ENCODE measurements at places on chromosomes 7 and 10.

DNA sequence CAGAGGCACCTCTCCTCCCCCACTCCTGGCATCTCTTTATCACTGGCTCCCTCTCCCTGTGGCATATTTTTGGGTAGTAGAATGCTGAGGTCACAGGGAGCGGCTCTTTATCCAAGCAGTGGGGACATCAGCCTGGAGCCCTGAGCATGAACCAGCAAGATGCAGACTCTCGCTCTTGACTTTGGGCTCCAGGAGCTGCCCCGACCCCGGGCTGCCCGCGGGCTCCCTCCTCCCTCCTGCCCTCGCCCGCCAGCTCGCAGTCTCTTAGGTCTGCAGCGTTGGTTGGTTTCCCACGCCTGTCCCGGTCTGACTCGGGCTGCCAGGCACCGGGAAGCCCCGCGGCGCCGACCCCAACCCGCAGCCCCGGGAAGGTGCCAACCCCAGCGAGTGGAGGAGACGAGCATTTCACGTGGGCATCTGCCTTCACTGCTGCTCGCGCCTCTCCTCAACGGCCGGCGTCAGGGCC lies 1.3 kb downstream of the INSYN2A start:
- DNase-seq = no peak

DNA sequence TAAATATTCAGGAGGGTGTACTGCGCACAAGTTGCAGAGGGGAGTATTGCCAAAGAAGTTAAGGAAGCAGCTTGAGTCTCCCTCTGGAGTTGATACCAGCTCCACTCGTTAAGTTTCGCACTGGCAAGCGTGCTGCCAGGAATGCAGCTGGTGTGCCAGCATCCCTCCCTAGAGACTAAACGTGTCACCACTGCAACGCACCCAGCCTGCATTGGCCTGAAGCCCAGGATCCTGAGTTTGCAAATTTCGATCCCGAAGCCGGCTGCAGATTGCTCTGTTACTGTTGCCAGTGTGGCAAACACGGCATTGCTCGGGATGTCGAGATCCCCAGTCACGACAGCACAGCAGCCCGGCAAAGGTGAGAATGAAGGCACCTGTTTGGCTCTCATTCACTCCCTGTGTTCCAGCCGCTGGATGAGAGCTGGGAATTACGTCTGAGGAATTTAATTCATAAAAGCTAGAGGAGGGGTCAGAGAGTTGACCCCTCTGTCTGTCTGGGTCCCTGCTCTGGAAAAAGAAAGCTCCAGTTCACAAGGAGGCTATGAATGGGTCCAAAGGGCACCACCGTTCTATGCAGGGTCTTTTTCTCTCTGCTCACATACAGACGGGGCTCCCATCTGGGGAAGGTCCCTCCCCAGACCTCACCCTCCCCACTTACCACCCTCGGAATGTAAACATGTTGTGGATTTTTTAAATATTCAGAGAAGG lies 61.0 kb downstream of the NRP1 start:
- no peak for DNase-seq

DNA sequence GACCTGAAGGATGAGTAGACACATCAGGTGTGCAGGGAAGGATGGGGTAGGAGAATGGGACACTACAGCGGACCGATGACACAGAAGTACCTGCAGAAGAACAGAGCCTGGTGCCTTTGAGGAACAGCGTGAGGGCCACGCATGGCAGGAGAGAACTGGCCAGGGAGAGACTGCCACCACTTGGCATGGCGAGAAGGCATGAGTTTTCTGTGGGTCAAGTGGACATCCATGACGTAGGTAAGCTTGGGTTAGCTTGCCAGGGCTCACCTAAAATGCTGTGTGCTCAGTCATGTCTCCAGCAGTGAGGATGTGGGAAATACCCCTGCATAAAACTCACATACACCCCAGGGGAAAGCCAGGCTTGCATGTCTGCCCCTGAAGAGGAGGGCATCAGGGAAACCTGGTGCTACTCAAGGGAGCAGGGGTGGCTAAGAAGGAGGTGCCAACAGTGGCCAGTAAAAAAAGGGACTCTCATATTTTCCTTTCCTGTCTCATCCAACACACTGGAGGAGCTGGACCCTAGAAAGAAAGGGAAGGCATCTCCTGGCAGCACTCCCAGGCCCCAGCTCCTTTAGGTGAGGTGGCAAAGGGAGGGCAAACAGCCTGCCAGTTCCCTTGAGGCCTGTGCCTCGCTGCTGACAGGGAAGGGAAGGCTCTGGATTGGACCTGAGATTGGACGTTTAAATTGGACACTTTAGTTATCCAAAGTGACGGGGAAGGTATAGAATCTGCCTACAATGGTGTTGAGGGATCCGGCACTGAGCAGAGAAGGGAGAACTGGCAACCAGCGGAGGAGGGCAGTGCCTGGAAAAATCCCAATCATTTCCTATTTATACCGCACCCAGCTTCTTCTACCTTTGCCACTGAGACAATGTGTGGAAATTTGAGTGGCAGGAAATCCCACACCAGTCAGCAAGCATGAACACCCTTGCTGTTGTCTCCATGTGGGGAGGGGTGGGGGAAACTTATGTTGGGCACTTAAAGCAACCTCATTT lies 255.7 kb downstream of the GLI3 start:
- DNase-seq = no peak

GRCh38 chr7:147586526-147586925 lies 1004.0 kb upstream of the C7orf33 start:
- DNase-seq = no peak

DNA sequence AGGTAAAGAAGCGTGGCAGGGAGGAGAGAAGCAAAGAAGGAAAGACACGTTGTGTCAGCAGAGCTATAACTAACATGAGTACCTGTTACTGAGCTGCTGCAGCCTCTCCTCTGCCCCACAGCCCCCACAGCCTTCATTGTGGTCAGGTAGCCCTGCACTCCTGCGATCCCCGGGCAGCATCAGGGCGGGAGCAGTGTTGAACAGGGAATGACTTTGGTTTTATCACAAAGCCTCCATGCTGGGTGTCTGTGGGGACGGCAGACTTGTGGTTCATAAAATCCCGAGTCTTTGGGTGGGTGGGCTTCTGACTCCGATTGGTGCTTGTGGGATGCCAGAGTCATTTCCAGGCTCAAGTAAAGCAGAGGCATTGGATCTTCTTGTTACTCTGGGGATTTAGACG lies 14.8 kb upstream of the PRKAG2 start:
- no peak for DNase-seq

GRCh38 chr7:31074120-31074383 lies 21.9 kb downstream of the ADCYAP1R1 start:
- no peak for DNase-seq

DNA sequence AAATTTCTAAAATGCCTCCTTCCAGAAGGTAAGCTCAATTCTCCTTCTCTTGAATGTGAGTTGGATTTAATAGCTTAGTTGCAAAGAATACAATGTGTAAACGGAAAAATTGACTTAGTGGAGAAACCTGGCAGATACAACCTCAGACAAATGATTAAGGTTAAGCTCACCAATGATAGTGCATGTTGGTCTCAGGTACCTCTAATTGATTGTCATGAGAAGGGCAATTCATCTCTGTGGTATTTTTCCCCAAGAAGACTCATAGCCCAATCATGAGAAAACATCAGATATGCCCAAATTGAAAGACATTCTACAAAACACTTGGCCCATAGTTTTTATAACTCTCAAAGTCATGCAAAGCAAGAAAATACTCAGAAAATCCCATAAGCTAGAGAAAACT lies 36.2 kb upstream of the TMEM106B start:
- DNase-seq = no peak

DNA sequence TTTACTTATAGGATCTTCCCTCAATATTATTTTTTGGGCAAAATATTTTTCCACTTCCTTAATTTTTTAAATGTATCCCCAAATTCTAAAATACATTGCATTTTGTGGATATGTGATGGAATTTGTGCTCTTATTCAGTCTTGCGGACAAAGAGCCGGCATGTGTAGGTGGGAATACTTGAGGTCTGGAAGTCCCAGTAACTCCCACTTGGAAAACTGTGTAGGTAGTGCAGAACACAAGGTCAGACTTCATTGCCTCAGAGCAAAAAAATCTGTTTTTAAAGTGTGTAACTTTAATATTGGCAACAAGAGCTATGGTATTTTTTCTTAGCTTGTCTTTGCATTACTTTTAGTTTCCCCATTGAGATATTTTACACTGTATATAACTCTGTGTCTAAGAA lies 68.5 kb upstream of the SEMA3A start:
- no peak for DNase-seq

DNA sequence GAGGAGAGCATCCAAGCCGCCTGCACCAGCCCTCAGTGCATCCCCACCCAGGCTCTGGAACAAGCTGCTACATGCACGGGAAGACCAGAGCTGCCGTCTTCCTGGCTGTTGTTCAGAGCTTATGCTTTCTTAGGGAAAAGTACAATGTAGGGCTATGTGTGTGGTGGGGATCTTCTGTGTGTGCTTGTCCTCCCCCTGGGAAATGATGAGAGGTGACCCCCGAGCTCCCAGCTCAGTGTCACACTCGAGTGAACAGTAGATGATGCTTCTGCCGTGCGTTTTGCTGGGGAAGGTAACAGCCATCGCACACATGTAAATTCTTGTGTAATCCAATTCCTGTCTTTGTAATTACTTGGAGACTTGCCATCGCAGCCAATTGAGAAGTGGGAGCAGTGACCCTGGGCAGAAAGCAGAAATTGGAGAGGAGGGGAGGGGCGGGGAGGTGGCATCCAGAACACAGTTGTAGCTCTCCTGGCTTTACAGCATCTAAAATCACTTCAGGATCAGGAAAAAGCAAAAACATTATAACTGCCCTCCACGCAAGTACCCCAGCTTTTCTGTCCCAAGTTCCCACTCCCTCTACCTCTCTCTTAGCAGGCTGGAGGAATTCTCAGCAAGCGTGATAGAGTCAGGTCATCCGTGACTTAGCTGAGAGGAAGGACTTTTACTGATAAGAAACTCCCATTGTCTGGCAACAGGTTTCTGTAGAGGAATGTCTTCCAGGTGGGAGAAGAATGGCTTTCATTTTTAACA lies 149.6 kb downstream of the TCF7L2 start:
- DNase-seq = no peak

GRCh38 chr10:60170250-60170649 lies 219.4 kb downstream of the ANK3 start:
- no peak for DNase-seq

- DNase-seq = no peak
Observed at GRCh38 chr10:133528845-133529575, 1.8 kb downstream of the CYP2E1 start.

DNA sequence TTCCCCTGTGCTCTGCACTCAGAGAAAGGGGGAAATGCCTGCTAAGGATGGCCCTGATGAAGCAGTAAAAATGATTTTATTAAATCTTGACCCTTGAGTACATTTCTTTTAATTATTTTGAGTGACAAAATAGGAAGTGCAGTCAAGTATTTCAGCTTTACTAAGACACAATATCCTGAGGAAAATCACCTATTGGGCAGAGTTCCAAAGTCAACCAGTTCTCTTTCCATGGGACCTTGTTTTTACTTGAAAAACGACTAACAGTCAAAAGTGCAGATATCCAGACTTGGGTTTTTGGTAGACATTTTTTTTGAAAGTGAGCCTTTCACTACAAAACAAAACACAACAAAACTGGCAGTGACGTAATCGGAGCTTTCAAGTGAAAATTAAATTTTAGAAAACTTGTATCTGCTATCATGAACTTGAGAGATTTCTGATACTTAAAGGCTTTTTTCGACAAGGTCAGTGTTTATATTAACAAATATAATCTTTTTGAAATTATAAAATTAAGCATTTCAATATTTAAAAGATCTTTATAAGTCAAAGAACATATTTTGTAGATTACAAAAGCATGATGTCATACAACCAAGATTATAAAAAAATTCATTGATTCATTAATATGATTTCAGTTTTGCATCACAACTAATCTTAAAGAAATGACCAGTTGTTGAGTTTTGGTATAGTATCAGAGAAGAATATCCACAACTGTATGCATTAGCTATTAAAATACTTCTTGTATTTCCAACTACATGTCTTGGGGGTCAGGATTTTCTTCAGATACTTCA lies 513.8 kb upstream of the AKR1E2 start:
- DNase-seq = no peak

GRCh38 chr7:94856643-94857042 lies 50.8 kb upstream of the PPP1R9A start:
- DNase-seq = no peak

DNA sequence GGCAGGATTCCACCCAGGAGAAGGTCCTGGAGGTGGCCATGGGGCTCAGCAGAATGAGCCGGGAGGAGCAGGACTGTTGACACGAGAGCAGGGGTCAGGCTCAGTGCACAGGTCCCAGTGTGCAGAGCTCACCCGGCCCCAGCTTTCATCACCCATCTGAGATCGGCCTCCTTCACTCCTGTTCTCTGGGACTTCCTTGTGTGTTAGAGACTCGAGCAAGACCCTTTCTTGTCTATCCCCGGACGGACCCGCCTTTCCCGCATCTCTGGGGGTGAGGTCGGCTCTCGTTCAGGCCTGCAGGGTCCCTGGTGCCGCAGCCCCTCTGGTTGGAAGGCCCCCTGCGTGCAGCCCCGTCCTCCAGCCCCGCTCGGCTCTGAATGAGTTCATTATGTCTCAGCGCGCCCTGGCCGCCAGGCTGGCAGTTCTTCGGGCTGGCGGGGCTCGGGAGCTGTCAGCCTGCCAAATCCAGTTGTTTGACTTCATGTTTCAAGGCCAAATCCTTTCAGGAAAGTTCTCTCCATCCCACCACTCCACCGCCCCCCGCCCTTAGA lies 127.9 kb downstream of the LHPP start:
- DNase-seq = no peak

DNA sequence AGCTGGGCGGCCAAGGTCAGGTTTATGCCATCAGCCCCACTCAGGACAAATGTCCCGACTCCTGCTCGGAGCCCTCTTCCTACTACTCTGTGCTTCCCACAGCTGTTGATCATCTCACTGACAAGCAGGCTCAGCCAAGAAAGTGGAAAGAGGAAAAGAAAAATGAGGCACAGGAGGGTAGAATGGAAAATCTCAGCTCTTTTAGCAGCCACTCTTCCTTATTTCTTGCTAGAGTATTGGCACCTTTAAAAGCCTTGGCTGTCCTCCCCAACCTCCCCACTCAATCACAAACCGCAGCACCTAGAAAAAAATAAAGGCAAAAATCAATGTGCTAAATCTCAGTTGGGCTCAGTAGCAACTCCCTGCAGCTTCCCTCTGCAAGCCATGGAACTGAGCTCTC lies 35.3 kb upstream of the AGK start:
- DNase-seq = no peak

GRCh38 chr10:33573606-33574005 lies 239.1 kb upstream of the NRP1 start:
- no peak for DNase-seq

DNA sequence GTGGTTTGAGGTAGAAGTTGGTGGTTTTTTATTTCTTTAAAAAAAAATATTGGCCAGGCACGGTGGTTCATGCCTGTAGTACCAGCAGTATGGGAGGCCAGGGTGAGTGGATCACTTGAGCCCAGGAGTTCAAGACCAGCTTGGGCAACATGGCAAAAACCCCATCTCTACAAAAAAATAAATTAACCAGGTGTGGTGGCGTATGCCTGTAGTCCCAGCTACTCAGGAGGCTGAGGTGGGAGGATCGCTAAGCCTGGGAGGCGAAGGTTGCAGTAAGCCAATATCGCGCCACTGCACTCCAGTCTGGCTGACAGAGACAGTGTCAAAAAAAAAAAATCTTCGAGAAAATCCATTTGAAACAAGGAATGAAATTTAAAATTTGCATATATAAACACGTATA lies 1.1 kb downstream of the IL2RA start:
- no peak for DNase-seq
